Stimulated activated CD4-positive, alpha-beta T cell treated with anti-CD3 and anti-CD28 coated beads, Interleukin-2, amount 100 ng/mL, for 24 hours (primary cell): ENCODE measurements at places on chromosomes 2 and 18.

GRCh38 chr2:96769814-96770213 is 9.1 kb downstream of the CNNM4 start:
- no peak for DNase-seq

DNA sequence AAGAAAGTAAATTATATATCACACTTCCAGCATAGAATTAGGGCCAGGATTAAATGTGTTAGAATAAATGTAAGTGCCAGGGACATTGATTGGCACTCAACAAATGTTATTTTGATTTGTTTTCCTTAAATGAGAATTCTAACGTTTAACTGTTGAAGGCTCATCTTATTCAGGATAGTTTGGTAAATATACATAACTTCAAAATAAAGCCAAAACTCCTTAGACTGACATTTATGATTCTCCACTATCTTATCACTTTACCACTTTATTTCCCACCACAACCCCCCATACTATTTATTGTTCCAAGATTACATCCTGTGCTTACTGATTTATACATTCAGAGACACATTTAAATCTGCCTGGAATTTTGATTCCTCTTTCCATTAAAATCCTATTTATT is 769.5 kb upstream of the CDH2 start:
- no peak for DNase-seq

GRCh38 chr18:35051641-35052377 is 10.6 kb downstream of the MAPRE2 start:
- no peak for DNase-seq

DNA sequence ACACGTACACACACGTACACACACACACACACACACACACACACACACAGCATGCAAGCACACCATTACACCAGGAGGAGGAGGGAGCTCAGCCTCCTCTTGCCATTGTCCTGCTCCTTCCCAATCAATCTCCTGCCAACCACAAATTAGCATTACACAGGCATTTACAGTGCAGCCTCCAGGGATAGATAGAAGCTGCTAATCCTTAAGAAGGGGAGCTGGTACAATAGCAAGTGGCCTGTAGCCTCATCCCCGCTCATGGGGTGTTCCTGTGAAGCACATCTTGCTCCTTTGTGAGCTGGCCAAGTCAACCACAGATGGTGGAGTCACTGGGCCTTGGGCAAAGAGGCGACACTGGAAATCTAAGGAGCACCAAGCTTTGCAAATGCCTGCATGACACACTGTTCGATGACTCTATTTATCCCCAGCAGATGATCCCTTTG is 110.3 kb upstream of the PKDCC start:
- no peak for DNase-seq

DNA sequence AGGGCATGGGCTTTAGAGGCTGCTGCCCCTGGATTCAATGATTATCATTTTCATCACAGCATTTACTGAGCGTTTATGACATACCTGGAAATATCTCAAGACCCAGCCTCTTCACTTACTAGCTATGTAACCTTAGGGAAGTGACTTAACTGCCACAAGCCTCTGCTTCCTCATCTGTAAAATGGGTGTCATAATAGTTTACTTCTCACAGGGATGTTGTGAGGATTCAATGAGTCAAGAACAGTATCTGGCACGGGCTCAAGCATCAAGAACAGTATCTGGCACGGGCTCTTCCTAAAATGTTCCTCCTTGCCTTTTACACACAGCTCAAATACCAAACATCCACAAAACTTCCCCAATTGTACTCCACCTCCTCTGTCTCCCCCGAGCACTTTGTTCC is 31.4 kb downstream of the LGALSL start:
- no peak for DNase-seq

DNA sequence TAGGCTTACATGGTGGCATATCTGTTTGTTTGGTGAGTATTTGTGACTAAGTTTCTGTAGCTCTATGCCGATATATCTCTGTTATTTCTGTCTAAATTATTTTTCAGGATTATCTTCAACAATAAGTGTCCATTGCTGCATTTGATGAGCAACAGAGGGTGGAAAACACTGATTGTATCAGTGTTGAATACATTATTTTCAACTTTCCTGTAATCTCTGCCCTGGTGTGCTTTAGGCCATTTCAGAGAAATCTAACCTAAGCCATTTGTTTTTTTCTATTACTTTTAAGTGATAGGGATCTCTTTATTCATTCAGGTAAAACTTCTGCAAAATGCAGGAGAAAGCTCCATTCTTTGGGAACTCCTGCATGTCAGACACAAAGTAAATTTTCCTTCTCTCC is 654.5 kb downstream of the RNF144A start:
- DNase-seq, result no peak

DNA sequence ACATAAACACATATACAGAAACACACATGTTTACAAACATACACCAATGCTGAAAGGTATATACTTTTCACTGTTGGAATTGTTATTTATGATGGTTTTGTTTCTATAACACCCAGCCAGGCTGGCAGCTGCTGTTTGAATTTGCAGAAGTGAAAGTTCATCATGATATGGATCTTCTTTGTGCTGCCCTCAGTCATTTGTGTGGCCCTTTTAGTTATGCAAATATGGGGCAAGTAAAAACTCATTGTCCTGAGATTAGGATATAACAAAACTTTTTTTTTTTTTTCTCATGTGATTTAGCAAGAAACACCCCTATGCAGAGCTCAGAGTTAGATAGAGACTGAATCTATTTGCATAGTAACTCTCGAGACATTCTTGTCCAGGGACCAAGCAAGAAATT is 714.1 kb downstream of the KCNJ3 start:
- no peak for DNase-seq

GRCh38 chr18:23593720-23594119 is 7.4 kb upstream of the NPC1 start:
- no peak for DNase-seq

DNA sequence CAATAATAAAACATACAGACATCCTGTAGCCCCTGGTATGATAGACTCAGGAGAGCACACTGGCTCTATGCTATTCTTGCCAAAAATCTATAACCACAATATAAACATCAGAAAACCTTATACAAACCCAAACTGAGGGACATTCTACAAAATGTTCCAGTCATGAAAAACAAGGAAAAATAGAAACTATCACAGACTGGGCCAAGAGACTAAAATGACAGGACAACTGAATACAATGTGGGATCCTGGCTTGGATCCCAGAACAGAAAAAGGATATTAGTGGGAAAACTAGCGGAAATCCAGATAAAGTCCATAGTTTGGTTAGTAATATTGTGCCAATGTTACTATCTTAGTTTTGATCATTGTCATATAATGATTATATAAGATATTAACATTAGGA is 29.6 kb upstream of the EPAS1 start:
- DNase-seq, result no peak

DNA sequence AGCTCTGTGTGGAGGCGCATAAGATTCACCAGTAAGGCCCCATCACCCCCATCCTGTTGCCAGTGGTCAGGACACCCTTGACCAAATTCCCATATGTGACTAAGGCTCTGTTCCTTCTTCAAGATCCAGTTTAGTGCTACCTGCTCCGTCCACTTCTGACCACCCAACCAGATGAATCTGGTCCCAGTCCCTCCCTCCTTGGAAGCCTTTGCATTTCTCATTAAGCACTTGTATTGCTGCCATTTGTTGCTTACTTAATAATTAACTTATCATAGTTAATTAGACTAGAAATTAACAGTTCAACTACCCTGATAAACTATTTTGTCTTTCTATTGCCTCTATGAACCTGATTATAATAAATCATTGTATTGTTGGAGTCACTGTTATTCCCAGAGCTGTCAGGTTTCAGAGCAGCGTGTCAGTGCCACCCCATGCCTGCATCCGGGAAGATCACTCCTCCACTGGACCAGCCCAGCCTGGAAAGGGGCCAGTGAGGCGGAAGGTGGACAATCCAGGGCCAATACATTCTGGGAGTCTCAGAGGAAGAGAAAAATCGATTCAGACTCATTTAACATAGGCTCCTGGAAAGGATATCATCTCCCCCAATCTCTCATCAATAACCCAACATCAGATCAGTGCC is 9.5 kb upstream of the NAT8 start:
- DNase-seq, result no peak

DNA sequence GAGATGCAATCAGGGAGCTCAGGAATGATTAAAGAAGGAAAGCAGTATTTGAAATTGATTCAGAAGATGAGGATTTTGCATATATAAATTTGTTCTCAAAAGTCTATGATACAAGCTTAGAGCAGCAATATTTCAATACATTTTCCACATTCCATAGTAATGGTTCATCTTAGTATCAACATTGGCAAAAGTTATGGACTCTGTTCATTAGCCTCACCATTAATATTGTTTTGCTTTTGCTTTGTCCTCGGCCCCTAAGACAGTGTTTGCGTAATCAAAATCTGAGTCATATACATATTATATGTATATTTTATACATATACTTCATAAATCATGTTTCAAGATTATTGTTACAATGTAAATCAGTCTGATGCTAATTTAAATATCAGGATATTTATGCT is 176.6 kb downstream of the CNTNAP5 start:
- DNase-seq, result no peak

DNA sequence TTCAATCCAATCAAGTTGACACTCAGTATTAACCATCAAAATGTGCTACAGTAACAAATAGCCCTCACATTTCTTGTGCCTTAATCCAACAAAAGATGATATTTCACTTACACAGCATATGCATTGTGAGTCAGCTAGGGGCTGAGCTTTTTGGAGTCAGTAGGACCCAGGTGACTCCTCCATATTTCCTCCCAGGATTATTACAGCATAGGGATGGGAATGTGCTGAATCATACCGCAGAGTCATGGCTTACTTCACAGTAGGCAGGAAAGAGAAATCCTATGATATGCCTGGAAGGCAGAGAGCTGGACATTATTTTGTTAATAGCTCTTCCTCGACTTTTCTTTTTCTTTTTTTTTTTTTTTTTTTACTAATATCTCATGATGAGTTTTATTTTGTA is 153.3 kb downstream of the TMEM182 start:
- no peak for DNase-seq

- no peak for DNase-seq
These were observed 3.6 kb downstream of the LDLRAD4 start for GRCh38 chr18:13221869-13222855.

DNA sequence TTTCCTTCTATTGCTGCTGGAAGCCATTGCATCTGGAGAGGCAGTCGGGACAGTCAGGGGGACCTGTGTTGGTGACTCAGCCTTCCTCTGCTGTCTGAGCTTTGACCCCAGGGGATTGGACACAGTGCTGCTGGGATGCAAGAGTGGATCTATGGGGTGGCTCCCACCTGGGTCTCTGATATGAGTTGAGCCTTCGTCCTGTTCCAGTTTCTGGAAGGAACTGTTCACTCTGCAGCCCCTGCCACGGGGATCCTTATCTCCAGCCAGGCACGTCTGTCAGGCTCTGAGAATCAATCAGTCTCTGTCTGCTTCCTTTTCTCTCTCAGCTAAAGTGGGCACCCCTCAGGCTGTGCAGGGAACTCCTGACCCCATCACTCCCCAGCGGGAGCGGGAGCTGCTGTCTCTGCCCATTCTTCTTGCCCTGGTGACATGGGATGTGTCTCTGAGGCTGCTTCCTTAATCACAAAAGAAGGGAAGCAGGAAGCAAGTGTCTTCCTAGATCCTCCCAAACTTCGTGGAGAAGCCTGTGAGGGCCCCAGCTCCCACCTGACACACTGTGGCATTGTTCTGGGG is 51.7 kb downstream of the ARHGAP28 start:
- no peak for DNase-seq

- DNase-seq, result no peak
These were observed 392.0 kb upstream of the LYPD1 start for GRCh38 chr2:133061874-133062593.

GRCh38 chr2:61085883-61086282 is 20.2 kb downstream of the SANBR start:
- no peak for DNase-seq

GRCh38 chr18:32769586-32770053 is 3.2 kb downstream of the KLHL14 start:
- DNase-seq, result no peak
